Stimulated activated CD8-positive, alpha-beta memory T cell treated with anti-CD3 and anti-CD28 coated beads, Interleukin-2, amount 100 ng/mL, for 48 hours (primary cell): ENCODE measurements at places on chromosomes 12 and 14.

DNA sequence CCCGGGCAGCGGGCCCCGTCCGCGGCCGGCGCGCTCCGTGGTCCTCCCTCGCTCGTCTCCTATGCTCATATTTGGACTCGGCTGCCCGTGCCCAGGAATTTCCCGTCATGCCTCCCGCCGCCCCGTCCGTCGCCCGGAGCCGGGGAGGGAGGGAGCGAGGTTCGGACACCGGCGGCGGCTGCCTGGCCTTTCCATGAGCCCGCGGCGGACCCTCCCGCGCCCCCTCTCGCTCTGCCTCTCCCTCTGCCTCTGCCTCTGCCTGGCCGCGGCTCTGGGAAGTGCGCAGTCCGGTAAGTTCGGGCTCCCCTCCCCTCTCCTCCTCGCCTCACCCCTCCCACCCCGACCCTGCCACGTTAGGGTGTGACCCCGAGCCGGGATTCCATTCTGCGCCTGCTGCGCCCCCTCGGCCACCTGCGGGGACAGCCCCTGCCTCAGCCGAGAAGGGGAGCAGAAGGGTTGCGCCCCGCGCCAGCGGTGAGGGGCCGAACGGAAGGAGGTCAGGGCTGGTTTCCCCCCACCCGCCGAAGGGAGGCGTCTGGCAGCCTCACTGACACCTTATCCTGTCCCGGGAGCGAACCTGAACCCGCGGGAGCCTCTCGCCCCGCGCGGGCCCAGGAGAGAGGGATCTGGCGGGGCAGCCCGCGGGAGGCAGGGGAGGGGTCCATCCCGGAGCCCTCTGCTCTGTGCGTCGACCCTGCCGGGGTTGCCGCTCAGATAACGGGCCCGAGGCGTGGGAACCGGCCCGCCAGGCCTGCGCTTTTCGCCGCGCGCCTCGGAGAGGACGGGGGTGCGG, at the start of gene MSRB3:
Gene MSRB3 (plus strand): TSS at position 108 of the 793 bp plus-strand sequence. CDS start 29,897 bp downstream, outside the sequence.
- DNase-seq = no peak

DNA sequence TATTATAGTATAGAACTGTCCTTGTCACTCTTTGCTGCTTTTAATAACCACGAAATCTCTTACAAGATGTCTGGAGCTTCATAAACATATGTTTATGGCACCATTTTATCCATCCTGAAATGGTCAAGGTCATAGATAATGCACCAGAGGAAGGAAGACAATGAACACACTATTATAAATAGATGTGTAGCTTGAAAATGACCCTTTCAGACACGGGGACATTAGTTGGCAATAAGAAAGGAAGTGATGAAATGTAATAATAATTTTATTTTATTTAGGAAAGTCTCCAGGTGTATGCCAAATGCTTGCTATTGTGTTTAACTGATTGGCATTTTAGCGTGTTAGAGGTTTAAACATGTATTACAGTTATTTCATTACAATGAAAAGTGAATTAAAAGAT, 36.8 kb upstream of the SLC38A2 start:
- DNase-seq = no peak

- no peak for DNase-seq
These were observed 417.6 kb downstream of the PDZRN4 start for GRCh38 chr12:41605545-41606305.

DNA sequence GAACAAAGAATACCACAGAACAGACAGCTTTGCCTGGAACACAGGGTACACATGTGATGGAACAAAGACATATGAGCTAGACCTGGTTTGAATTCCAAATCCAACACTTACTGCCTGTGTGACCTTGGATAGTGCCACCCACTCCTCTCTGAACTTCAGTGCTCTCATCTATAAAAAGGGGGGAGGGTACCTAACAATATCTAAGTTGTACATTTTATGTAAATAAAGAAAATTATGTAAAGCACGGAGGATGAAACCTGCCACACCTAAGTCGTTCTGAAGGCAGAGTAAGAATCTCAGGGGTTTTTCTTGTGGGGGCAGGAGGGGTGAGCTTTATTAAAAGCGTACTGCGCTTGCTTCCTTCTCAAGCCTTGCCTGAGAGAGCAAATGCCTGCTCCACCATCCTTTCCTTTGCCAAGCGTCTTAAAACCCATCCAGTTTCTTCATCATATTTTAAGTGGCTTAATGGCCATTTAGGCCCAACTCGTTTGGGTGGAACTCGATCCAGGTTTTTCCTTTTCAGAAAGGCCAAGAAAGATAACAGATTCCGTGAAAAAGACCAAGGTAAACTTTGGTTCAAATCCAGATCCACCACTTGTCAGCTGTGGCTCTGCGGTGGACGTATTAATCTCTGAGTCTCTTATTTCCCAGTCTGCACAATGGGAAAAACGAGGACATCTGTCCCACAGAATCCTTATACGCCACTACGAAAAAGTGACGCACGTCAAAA, 946 bp downstream of the DDX24 start:
- DNase-seq = no peak

GRCh38 chr12:87096082-87096585, 839.9 kb upstream of the MGAT4C start:
- no peak for DNase-seq

DNA sequence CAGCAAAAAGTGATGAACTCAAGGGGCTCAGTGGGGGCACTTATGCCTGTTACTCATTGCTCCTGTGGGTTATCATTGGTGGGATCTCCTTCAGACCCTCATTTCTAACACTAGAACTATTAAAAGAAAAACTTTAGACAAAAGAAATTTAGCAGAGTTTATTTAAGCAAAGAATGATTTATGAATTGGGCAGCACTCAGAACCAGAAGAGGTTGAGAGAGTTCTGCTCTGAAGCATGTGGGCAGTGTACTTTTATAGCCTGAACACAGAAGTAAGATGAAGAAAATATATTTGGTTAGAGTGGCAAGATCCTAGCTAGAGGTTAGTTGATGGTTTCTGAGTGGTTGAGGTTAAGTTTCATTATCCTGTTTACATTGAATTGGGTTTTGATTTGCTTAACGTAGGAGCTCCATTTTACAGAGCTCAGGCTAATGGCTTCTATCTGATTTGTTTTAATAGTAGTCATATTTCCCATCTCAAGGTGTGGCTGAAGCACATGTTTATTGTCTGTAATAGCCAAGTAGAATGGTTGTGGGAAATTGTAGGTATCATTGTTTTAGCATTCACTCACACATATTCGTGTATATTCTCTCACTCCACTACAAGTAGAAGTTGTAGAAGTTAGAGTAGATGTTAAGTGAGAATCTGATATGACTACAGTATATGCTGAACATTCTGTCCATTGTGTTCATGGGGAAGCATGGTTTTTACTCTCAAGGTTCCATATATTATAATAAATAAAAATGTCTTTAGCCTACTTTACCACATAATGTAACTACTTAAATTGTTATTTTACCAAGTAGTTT, 27.6 kb downstream of the LEMD3 start:
- DNase-seq = no peak

DNA sequence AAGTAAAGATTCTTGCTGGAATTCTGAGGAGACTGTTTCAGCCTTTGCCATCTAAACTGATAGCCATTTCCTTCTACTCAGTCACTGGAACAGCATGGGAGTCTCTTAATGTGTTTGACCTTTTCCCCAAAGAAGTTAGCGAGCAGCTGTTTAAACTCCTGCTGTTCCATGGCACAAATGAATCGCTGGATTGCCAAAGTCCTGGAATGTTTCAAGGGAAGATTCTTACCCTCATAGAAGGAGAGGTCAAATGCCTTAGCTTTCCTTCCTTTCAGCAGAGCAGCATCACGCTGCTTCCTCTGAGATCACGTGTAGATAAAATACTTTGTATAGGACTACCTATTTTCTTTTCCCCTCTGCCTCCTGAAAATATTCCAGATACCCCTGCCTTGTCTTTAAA, 10.5 kb upstream of the NR2C1 start:
- no peak for DNase-seq

GRCh38 chr12:12003609-12004008, 67.1 kb upstream of the BCL2L14 start:
- no peak for DNase-seq

DNA sequence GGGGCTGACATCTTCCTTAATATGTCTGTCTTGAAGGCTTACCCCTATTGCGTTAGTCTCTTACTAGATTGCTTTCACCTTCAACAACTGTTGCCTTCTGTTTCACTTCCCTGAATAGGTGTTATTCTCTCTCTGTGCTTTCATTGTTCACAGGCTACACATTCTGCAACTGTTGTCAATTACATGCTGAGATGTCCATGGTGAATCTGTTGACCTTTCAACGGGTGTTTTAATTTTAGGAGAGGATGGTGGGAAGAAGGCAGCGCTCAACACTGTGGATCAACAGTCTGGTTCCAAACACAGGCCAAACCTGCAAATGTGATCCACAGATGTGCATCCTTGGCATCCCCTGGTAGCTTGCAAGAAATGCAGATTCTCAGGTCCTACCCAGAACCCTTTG, 101.9 kb downstream of the DACT1 start:
- DNase-seq = no peak

GRCh38 chr12:113098441-113099028, 37.0 kb downstream of the RASAL1 start:
- peak; percentile 72 for DNase-seq

DNA sequence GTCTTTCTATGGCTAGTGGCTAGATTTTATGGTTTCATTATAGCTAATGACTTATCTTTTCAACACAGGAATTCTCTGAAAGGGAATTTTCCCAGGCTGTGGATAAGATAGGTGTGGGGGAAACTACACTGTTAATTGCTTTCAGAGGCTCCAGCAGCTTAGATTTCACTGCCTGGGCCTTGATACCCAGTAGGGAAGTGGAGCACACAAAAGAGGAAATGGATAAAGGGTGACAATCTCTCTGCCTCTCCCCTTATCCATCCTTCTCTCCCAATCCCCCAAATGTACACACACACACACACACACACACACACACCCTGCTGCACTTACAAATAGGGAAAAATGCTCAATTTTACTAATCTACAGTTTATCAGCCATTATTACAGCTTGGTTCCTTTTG, 19.1 kb downstream of the SIX4 start:
- DNase-seq = no peak

GRCh38 chr12:120689397-120690082, 2.6 kb downstream of the MLEC start:
- no peak for DNase-seq

DNA sequence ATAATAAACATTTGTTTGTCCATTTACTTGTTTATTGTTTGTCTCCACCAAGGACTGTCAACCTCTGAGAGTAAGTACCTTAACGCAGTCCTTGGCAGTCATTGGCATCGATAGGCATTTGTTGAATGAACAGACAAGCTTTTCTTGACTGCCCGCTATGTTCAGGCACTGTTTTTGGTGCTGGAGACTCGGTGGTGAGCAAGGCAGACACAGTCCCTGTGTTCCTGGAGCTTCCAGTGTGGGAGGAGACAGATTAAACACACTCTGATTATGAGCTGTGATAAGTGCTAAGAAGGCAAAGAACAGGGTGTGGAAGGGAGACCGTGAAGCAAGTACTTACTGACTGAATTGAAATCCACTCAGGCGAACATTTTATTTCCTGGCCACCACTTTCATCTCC, 1.2 kb downstream of the ATP6V0A2 start:
- no peak for DNase-seq

GRCh38 chr14:48598458-48598857, 923.1 kb upstream of the MDGA2 start:
- DNase-seq = no peak

- DNase-seq = no peak
These were observed 345.2 kb upstream of the KITLG start for GRCh38 chr12:88925454-88925853.

GRCh38 chr12:112347581-112347982, 34.6 kb downstream of the HECTD4 start:
- DNase-seq = no peak

DNA sequence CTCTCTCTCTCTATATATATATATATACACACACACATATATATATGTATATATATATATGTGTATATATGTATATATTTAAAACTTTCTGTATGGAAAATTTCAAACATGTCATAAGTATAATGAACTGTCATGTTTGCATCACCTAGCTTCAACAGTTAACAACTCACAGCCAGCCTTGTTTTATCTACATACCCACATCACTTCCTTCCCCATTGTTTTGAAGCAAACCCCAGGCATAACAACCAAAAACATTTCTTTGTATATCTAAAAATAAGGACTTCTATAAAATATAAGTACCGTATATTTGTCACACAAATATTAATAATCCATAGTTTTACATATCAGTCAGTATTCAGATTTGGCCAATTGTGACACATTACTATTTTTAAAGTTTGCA, 57.4 kb downstream of the PAPOLA start:
- no peak for DNase-seq

- no peak for DNase-seq
These were observed 145.9 kb upstream of the SLCO1C1 start for GRCh38 chr12:20549108-20549719.

DNA sequence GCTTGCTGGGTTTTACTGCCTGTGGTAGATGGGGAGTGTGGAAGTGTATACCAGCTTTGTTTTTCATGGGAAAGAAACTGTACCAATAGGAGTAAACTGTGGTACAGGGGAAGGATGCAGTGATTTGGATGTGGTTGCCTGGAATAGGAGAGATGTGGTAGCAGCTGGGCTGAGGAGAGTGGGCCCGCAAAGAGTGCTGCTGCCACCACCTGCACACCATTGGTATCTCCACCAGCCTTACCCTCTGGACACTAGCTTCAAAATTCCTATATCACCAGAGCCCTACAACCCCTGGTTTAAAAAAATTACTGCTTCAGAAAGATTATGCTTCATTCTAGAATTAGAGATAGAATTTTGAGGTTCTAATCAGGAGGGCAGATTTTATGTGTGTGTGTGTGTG, 53.6 kb downstream of the AKAP6 start:
- no peak for DNase-seq

DNA sequence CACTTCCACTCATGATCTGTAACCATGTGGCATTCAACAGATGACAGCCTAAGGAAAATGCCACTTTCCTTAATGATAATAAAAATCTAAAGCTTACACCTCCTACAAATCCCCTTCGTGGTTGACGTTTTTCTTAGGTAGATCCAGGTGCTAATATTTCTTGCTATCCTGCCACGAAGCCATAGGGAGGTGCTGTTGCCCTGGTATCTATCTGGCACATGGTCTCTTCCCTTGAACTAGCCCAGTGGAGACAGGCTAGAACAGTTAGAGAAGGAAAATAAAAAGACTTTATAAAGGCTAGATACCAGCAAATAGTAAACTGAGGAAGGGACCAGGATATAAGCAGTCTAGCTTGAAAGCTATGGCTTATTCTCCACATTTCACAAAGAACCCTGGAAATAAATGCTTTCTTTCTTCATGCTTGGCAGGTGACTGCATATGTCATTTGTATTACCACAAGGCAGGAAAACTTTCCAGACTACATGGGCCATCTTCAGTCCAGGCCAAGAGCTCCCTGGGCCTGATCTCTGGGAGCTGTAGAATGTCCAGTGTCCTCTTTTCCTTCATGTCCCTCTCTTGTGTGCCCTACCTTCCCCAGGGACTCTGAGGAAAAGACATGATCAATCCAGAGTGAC, 15.3 kb downstream of the SPIC start:
- no peak for DNase-seq

DNA sequence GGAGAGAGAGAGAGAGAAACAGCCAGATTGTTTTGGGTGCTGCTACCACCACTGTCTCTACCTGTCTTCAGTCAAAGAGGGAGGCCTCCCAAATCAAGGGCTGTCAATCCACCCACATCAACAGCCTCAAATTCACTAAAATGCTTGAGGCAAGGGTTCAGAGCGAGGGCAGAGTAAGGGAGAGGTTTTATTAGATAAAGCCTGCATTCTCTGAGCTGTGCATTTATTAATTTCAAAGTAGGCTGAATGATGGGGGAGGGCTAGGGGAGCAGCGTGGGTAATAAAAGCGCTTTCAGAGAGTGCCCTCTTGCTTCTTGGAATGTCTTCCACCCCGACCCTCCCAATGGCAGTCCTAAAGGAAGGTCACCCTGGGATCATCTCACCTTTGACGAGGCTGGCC, 636.5 kb upstream of the TBX3 start:
- no peak for DNase-seq

GRCh38 chr14:99188731-99189191, 83.2 kb downstream of the BCL11B start:
- DNase-seq = no peak
